ENCODE measurements at places on chromosomes 16 and 17.

DNA sequence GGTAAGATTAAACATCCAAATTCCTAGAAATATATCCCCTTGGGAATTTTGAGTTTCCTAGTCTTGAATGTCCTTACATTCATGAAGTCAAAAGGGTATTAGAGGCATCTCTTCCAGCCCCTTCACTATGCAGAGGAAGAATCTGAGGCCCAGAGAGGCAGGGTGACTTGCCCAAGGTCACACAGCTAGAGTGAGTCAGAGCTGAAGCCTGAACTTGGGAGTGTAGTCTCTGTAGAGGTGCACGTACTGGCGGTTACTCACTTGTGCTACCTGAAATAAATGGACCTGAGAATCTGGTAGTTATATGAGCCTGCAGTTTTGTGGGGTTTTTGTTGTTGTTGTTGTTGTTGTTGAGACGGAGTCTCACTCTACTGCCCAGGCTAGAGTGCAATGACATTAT, 164.0 kb downstream of the XYLT1 start:
- DNase-seq = no peak

DNA sequence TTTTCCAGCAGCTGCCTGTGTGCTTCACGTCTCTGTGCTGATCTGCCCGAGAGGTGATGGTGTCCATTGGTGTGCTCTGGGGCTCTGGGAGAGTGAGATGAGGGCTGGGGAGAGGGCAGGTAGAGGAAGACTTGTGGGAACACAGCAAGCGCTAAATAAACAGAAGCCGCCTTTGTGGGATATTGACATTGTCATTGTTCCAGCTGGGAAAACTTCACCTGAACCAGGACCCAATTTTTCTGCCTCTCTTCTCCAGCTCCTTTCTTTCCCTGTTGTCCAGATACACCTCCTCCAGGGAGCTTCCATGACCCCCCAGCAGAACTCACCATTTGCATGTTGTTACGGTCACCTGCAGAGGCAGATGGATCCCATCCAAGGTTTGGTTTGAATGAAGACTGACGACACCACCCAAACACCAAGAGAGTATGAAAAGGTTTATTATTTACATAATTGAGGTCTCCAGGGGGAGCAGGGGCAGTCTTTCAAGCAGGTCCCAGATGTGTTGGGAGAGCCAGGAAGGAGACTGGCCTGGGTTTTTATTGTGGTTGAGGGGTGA, 3.6 kb upstream of the ITGA3 start:
- DNase-seq = no peak

DNA sequence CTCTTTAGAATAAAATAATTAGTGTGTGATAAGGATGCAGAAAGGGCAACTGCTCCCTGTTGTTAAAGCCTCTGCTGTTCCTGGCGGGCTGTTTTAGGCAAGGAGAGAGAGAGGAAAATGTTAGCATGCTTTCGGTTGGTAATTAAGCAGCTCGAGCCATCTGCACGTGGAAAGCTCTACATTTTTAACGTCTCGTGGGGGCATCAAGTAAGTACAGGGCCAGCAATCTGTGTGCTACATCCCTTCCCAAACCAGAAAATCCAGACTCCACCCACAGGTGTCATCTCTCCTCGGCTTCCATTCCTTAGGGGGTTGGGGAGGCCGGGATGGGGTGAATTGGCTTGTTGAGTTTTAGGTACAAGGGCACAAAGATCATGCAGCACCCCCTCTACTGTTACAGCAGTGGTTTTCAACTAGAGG, 62.4 kb upstream of the MARCHF10 start:
- no peak for DNase-seq

- no peak for DNase-seq
Measured at GRCh38 chr17:59652119-59652518, 32.4 kb downstream of the CLTC start.

- no peak for DNase-seq
Measured at GRCh38 chr16:58507195-58507962, 7.4 kb downstream of the NDRG4 start.

GRCh38 chr16:12147681-12148080, 171.1 kb downstream of the SNX29 start:
- DNase-seq = no peak

All from stimulated activated CD4-positive, alpha-beta T cell treated with anti-CD3 and anti-CD28 coated beads, Interleukin-1b, Interleukin-23, amount 100 ng/mL, for 24 hours (primary cell).